ENCODE measurements at places on chromosomes 11 and 22.
A peak's percentile ranks its signal among the peaks of the same experiment; 100 is the strongest.

GRCh38 chr11:81700076-81700475 is 1033.6 kb downstream of the FAM181B start:
- DNase-seq: no peak

GRCh38 chr22:19147195-19147780 is 2.8 kb downstream of the GSC2 start:
- DNase-seq: no peak

- DNase-seq: no peak
These were observed 1491.7 kb upstream of the RAG2 start for GRCh38 chr11:38089726-38090125.

DNA sequence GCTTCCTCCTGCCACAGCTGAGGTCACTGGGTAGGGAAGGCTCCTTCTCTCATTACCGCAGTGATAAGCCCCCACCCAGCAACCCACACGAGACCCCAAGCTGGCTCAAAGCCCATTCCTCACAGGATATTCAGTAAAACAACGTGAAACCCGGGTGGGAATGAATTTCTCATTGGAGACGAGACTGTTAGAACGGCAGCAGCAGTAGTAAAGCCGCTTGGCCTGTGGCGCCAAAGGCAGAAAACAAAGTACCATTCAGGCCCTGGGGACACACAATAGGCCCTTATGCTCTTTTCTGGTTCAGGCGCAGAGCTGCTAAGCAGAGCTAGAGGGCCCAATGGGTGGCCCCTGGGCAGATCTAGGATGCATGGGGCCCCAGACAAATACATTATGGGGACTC is 45.3 kb downstream of the PC start:
- no peak for DNase-seq

- no peak for DNase-seq
These were observed 57.9 kb upstream of the CRTAM start for GRCh38 chr11:122780296-122780949.

DNA sequence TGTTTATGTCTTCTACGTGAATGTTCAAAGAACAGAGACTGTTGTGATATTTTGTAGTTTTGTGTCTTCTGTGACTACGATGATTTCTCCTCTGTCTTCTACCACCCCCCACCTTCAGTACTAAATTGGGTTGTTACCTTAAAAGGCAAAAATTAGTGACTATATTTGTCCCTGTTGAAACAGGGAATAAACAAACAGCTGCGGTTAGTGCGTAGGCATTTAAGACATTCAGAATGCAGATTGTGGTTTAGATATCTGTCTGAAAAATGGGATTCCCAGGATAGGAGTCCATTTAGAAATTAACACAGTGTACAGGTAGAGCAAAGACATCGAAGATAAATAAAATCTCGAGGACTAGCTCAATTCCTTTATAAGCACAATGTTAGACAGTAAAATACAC is 15.6 kb upstream of the ARHGAP42 start:
- DNase-seq: peak; percentile 44

- no peak for DNase-seq
These were observed 71.9 kb upstream of the RRM1 start for GRCh38 chr11:4022669-4023068.

- peak; percentile 51 for DNase-seq
These were observed 29.0 kb upstream of the DNAJB7 start for GRCh38 chr22:40890881-40891280.

DNA sequence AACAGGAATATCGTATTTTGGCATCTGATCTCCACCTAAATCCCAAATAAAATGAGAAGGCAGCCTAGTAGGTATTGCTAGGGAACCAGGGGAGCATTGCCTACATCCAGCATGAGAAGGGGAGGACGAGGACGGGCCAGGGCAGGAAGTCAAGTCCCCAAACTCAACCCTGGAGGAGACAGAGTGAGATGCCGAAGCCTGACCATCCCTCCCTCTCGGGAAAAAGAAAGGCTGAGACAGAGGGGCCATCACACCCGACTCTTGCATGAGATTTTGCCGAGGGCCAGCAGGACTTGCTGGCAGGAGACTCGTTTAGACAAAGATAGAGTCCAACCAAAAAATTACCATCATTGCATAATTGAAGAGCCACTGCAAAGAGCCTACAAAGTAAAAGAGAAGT is 50.2 kb upstream of the SPATA19 start:
- no peak for DNase-seq

- no peak for DNase-seq
These were observed 15.7 kb downstream of the MRGPRF start for GRCh38 chr11:68997124-68997994.

DNA sequence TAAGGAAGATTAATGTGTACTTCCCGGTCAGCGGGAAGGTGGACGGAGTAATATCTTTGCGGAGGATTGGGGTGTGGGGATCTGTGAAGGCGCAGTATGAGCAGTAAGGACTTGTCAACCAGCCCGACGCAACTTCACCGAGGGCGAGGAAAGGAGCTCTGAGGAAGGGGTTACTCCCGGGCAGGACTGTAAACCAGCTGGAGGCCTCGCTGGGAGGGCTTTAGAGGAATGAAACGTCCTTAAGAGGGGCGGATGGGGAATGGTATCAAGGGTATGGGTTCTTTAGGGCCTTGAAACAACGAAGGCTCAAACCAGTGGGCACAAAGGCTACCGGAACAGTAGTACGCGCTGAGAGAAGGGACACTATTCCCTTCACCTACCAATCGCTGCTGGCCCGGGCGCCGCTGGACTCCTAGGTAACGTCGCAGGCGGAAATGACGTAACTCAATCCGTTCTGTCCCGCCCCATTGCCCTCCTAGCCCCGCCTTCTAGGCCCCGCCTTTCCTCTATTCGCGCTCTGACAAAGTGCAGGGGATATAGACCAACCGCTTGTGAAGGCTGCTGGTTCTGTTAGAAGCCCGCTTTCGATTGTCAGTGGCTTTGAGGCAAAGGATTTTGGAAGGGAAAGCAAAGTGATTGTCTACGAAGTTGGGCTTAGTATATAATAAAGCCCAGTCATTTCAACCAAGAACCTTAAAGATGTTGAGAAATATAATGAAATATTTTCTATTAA is at the start of gene C11orf65:
Gene C11orf65, minus strand, starts transcription at position 439 of the 733 bp plus-strand sequence. CDS start 5,970 bp downstream, outside the sequence.
- peak; percentile 96 for DNase-seq

DNA sequence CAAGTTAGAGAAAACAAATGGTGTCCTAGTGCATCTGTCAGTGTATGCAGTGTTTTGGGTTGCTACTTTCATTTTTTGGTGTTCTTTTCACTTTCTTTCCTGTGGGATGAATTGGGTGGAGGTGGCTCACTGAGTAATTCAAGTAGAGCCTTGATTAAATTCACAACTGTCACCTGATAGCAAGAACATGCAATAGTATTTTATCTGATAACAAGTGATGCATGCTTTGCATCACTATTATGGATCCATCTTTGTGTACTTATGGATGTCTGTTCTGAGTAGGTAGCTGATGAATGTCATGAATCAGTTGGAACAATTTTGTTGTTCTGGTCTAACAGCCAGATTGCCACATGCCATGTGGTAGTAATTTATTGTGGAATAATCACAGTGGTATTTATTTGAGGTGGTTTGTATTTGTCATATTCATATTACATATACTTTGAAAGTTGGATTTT is 87.5 kb downstream of the DDX10 start:
- no peak for DNase-seq

DNA sequence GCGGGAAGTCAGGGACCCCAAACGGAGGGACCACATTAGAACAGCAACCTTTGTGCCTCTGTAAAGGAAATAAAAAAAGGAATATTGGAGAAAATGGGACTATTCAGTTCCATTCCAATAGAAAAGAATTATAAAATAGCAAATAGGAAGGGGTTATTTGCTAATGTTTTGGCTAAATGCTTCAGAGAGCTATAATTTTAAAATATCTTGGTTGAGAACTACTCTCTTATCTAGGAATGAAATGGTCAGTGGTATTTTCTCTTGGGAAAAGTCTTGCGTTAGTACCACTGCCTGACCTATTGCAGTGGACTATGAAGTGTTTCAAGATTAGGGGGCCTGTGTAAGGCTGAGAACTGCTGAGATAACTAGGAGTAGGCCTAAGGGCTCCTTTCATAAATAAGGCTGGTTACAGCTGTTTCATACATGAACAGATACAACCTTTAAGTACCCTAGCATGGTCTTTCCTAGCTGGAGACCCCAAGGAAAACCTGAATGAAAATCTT is 6.9 kb upstream of the WEE1 start:
- DNase-seq: peak; percentile 88

DNA sequence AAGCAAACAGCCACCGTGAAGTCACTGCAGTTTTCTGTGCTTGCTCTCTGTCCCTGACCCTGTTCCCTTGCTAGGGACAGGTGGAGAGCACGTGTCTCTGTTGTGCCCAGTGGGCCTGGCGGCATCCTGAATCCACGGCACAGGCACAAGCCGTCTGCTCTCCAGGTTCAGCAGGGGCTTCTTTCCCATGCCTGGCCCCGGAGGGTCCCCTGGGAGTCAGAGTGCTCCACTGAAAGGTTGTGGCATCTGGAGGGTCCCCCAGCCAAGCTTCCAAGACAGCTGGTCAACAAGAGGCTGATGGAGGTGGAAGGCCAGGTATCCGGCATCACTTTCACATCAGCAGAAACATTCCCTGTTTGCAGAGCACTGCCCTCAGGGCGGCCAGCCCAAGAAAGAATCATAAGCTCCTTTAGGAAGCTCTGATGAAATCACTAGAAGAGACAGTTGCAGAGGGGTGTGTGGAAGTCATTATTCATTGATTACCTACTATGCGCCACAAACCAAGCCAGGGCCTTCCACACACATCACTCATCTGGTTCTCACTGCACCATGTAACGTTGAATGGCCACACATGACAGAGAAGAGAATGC is 346.4 kb upstream of the B3GAT1 start:
- DNase-seq: no peak

- no peak for DNase-seq
These were observed 79.1 kb upstream of the AKIP1 start for GRCh38 chr11:8831861-8832260.

- peak; percentile 25 for DNase-seq
These were observed 438 bp downstream of the ZW10 start for GRCh38 chr11:113773092-113773415.

DNA sequence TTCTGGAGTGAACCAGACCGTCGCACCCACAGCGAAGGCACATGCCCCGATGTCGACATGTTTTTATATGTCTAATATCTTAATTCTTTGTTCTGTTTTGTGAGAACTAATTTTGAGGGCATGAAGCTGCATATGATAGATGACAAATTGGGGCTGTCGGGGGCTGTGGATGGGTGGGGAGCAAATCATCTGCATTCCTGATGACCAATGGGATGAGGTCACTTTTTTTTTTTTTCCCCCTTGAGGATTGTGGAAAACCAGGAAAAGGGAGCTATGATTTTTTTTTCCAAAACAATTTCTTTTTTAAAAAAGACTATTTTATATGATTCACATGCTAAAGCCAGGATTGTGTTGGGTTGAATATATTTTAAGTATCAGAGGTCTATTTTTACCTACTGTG is 49.2 kb upstream of the OR4B1 start:
- no peak for DNase-seq

DNA sequence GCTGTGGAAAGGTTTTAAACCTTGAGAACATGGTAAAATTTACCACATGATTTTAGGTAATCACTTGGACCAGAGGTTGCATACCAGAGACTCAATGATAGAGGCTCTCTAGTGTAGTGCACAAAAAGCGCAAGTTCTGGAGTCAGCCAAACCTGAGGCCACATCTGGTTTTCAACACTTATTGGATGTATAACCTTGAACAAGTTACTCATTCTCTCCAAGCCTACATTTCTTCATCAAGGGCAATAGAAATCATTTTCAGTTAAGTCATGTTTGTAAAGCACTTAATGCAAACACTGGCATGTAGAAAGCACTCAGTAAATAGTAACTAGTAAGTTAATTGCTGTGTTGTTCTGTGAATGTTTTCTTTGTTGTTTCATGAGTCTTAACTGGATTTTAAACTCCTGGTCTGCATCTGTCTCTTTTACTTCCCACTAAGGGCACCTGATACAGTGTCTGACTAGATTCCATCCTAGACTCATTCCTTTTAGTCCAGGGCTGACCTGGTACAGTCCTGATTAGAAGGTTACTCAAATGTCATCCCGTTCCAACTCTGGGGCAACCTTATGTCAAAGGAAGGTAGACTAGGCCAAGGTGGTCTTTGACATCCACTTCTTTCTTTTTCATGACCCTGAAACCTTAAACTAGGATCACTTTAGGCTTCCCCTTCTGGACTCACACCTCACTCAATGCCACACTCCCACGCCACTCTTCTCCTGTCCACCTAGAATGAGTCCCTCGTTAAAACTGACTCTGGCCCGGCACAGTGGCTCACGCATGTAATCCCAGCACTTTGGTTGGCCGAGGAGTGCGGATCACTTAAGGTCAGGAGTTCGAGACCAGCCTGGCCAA is 34.5 kb upstream of the EED start:
- no peak for DNase-seq

DNA sequence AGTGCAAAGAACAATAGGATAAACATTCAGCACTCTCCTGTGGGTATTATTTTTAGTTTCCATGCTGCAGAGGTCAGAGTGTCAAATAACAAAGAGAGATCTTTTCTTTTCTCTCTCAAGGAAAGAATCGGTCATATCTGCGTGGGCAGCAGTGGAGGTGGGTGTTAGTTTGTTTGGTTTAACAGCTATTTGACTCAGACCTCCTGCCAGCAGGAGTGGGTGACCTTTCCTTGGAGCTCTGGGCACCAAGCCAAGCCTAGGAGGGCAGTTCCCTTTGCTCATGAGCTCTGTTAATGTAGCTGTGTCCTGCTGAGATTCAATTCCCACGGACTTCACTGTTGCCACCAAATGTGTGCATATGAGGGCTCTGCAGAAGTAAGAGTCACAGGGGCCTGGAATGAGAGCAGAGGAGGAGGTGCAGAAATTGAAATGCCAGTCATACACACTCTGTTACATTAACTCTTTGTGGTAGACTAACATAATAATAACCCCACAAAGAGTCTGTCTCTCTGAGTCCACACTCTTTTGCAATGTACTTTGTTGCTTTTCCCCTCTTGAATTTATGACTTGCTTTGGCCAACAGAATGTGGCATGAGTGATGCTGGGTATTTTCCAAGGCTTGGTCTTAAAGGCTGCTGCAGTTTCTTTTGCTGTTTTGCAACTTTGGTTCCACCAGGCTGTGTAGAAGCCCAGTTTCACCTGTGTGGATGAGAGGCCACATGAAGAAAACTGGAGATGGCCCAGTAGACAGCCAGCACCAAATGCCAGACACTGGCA is 76.0 kb upstream of the GRK3 start:
- peak; percentile 91 for DNase-seq
